Activated CD8-positive, alpha-beta memory T cell treated with anti-CD3 and anti-CD28 coated beads for 4 hours (primary cell): ENCODE measurements at places on chromosomes 16 and 17.
A peak's percentile ranks its signal among the peaks of the same experiment; 100 is the strongest.

DNA sequence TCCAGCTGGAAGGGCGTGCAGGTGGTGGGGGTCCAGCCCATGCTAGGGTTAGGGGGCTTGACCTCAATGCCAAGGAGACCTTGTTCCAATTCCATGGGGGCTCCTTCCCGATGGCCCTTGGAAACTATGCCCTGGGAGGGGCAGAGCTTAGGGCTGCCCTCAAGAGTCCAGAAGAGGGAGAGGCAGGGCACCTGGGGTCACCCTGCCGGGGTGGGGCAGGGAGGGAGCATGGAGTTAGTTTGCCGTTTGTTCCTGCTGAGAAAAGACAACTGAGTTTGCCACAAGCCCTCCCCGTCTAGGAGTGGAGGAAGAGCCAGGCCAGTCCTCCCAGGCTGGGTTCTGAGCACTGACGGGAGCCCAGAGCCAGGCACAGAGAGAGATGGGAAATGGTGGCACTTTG is 21.4 kb downstream of the MMP15 start:
- no peak for DNase-seq

DNA sequence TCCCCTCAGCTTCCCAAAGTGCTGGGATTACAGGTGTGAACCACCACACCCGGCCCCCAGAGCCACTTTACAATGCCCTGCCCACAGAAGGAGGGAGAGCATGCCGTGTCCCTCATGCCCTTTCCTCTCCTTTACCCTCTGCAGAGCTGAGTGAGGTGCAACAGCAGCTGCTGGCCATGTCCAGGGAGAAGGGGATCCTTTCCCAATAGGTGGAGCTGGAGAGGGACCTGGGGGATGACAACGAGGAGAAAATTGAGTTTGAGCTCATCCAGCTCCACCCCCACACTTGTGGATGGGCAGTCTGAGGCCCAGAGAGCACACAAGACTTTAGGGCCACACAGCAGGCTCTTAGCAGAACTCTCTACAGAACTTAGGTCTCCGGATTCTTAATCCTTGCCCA is 7.9 kb upstream of the GSDMA start:
- DNase-seq = no peak

GRCh38 chr16:55666012-55666411 is 10.2 kb downstream of the SLC6A2 start:
- DNase-seq = no peak

DNA sequence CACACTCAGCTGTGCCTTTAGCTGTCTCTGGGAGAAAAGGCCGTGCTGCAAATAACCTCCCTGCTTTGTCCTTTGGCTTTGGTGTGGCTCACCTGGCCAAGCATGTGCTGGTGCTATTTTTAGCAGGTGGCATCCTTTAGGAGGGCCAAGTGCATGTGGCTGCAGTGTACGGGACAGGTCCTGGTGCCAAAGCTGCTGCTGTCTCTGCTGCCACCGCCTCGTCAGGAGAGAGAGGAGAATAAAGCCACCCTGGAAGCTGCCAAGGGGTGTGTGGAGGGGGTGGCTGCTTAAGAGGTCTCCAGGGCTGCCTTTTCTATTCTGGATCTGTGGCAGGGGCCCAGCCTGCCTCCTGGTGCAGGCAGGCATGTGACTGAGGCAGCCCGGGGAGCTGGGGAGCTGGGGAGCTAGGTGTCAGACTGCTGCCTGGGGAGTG is 6.2 kb downstream of the AKAP1 start:
- DNase-seq = no peak

DNA sequence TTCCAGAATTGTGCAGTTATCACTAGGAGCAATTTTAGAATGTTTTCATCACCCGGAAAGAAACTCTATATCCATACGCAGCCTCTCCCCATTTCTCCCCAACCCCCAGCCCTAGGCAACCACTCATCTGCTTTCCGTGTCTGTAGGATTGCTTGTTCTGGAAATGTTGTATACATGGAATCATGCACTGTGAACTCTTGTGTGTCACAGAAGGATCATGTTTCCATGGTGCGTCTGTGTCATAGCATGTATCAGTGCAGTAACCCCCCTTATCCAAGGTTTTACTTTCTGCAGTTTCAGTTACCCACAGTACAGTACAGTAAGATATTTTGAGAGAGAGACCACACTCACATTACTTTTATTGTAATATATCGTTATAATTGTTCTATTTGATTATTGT is 299.4 kb downstream of the CPPED1 start:
- DNase-seq = no peak

DNA sequence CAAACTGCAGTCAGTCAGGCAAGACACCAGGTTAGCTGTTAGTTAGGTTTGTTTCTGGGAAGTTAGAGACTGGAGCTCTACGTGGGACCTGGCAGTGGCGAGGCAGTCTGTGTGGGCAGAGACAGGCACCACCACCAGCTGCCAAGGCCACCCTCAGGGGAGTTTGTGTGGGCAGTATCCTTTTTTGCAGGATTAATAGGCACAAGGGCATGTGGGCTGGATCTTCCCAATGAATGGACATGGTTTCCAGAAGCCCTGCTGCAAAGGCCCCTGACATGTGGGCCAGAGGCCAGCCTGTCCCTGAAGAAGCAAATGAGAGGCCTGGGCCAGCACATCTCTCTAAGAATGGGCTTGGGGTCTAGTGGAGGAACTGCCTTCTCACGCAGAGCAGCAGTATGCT is 19.2 kb upstream of the SREBF1 start:
- no peak for DNase-seq

- no peak for DNase-seq
Measured at GRCh38 chr17:2042933-2043332, 1.1 kb downstream of the OVCA2 start.

DNA sequence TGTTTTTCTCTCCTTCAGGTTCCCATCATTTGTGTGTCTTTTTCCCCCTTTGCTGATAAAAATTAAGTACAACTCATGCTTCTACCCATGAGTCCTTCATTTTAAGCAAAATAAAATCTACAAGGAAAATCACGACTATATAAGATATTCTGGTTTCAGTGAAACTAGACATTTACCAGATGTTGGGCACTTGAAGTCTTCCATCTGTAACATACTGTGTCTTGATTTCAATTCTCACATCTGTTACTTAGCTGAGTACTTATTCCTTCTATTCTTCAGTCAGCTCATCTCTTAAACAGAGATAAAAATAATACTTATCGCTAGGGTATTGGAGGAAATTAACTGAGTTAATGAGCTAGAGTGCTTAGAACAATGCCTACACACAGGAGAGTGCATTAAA is 893.0 kb upstream of the SOX9 start:
- no peak for DNase-seq

- DNase-seq = no peak
Measured at GRCh38 chr16:1979271-1980029, 1.8 kb downstream of the NOXO1 start.

DNA sequence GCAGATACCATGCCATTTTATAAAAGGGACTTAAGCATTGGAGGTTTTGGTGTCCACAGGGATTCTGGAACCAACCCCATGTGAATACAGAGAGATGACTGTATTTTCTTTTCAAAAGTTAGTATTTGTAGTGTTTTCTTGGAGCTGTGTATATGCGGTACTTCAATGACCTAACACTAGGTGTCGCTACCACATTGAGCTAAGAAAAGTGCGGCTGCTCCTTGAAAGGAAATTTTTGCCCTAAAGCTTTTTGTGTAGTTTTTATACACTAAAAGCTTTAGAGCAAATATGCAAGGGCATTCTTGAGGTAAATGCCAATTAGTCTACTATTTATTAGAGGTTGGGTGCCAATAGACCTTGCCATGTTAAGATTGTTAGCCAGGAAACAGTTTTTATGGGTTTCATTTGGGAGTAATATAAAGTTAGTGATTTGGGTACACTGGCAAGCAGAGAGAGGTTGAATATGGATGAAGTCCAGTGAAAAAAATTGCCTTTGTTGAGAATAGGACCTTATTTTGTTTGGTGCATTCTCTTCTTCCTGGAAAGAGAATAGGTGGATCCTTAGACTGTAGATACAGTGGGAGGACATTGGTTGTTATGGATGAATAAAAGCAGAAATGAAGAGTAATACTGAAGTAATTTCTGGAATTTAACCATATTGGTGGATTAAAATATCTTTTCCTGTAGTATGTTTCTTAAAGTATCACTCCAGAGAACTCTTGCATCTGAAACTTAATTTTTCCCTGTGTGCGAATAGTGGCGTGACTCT is 43.3 kb downstream of the BCAS3 start:
- DNase-seq = no peak

DNA sequence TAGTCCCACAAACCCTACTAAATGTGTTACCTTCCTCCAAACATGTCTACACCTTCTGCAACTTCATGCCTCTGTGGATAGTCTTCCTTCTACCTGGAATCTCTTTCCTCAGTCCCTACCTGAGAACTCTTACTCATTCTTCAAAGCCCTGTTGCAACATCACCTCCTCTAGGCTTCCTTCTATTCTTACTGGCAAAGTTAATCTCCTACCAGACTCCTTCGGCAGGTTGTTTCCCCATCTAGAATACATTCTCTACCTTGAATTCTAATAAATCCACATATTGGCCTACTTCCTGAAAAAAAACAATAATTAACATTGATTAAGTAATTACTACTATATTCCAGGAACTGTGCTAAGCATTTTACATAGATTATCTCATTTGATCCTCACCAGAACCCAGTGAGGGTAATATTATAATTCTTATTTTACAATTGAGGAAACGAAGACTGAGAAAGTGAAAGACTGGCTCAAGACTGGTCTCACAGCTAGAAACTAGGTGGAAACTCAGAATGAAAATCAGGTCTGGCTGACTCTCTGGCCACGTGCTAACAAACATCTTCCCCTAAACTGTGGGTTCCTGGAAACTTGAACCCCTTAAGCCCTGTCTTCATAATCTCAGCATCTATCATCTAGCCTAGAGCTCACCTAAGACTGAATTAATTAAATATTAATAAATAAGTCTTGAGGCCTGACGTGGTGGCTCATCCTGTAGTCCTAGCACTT is 4.6 kb upstream of the STAT3 start:
- DNase-seq = no peak

DNA sequence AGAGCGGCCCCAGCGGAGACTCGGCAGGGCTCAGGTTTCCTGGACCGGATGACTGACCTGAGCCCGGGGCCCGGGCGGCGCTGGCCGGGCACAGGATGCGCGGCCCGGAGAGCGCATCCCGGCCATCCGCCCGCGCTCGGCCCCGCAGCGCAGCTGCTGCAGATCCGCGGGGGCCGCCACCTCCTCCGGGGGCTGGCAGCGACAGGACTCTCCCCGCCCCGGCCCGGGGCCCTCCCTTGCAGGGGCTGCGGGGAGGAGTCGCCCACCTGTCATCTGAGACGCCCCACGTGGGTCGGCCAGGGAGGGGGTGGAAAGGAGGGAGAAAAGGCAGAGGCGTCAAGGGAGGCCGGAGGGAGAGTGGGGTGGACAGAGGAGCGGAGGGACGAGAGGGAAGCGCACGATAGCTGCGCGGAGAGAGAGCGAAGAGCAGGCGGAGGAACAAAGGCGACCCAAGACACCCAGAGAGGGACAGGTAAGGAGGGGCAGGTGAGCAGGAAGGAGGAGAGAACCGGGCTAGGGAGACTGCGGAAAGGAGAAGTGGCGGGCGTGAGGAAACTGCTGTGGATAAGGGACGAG is 471 bp upstream of the PRKAR1A start:
- DNase-seq = peak; percentile 70

DNA sequence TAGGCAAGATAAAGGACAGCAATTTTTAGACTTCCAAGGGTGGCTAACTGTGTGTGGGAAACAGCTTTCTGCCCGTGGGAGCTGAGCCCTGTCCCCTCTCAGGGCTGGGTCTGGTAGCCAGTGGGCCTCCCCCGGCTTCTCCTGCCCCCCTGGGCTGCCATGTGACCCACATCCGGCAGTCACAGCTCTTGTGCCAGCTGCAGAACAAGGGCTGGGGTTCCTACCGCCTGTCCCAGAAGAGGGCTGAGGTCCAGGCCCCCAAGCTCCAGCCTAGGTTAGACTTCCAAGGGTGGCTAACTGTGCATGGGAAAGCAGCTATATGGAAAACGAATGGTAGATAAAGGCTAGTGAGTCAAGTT is 6.1 kb downstream of the GAST start:
- no peak for DNase-seq
